GM23248 (cell line): ENCODE measurements at places on chromosomes 5 and 9. TPM values are rescaled to one million over a fixed set of nuclear protein-coding genes. Genes with fewer than 3 reads are reported as not detected.

GRCh38 chr9:75649060-75649459 lies 241.4 kb upstream of the PCSK5 start:
- no peak overlapping the region for H3K4me3 ChIP-seq
- no peak for DNase-seq
- H3K36me3 ChIP-seq: no peaks in the 10 kb centered on the region
- H3K27ac ChIP-seq: no peak overlapping the region

- no peak overlapping the region for H3K4me3 ChIP-seq
- DNase-seq: no peak
- H3K27ac ChIP-seq: no peak overlapping the region
- H3K4me1 ChIP-seq: peaks cover 15% of the 10 kb centered on the region
Observed at GRCh38 chr5:125323613-125324012, 577.2 kb upstream of the ZNF608 start.

GRCh38 chr5:41883243-41883642 lies 13.0 kb upstream of the OXCT1 start:
- no peak overlapping the region for H3K4me3 ChIP-seq
- no peaks in the 10 kb centered on the region for H3K4me1 ChIP-seq
- no peaks in the 10 kb centered on the region for H3K27me3 ChIP-seq

Gene COL5A1
- total RNA-seq: 812 and 897 TPM in 2 replicates
